ENCODE measurements at places on chromosomes 1 and 21.

GRCh38 chr1:70364439-70364838 lies 9.9 kb upstream of the ANKRD13C start:
- no peak for DNase-seq

- no peak for DNase-seq
These were observed 14.7 kb downstream of the TIE1 start for GRCh38 chr1:43315481-43315880.

GRCh38 chr1:30991862-30992606 lies 73.5 kb downstream of the PUM1 start:
- DNase-seq, result no peak

- DNase-seq, result no peak
These were observed 25.6 kb upstream of the COL18A1 start for GRCh38 chr21:45379171-45379900.

- no peak for DNase-seq
These were observed 65.7 kb downstream of the DHRS3 start for GRCh38 chr1:12552111-12552888.

GRCh38 chr1:152015766-152016165 lies 21.0 kb downstream of the S100A11 start:
- DNase-seq, result no peak

DNA sequence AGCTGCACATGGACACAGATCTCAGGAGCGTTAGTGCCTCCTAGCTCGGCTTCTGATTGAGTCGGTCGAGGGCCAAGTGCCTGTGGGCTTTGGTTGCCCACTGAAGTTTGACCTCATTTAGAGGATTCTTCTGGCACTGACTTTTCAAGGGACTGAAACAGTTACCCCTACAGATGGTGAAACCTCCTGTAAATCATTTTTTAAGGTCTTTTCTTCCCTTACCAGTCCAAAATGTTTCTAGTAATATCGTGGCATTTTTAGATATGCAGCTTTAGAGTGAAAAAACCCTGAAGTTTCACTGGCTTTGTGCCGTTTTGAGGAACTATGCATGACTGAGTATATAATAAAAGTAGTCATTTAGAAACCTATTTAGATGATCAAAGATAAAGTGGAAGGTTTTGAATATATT lies 34.7 kb upstream of the L1TD1 start:
- no peak for DNase-seq

GRCh38 chr1:41700581-41700980 lies 216.1 kb upstream of the EDN2 start:
- DNase-seq, result no peak

GRCh38 chr1:114208106-114208505 lies 54.4 kb upstream of the SYT6 start:
- no peak for DNase-seq

GRCh38 chr1:73910466-73910865 lies 287.5 kb downstream of the LRRIQ3 start:
- DNase-seq, result no peak

DNA sequence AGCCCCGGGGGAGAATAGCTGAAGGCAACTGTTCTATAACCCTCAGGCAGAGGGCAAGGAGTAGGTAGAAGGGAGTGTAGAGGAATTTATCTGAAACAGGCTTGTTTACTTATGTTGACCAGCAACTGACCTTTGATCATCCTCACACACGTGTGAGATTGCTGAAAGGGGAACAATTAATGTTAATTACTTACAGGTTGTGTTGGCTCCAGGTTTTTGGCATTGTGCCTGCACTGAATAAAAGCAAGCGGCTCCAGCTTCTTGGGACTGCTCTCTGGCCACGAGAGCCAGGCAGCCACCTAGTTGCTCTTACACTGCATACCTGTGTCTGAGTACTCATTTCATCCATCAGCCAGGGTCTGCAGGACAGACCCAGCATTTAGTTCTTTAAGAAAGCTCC lies 41.3 kb upstream of the ARHGEF10L start:
- DNase-seq, result no peak

GRCh38 chr1:14183329-14183728 lies 415.2 kb upstream of the KAZN start:
- DNase-seq, result no peak

DNA sequence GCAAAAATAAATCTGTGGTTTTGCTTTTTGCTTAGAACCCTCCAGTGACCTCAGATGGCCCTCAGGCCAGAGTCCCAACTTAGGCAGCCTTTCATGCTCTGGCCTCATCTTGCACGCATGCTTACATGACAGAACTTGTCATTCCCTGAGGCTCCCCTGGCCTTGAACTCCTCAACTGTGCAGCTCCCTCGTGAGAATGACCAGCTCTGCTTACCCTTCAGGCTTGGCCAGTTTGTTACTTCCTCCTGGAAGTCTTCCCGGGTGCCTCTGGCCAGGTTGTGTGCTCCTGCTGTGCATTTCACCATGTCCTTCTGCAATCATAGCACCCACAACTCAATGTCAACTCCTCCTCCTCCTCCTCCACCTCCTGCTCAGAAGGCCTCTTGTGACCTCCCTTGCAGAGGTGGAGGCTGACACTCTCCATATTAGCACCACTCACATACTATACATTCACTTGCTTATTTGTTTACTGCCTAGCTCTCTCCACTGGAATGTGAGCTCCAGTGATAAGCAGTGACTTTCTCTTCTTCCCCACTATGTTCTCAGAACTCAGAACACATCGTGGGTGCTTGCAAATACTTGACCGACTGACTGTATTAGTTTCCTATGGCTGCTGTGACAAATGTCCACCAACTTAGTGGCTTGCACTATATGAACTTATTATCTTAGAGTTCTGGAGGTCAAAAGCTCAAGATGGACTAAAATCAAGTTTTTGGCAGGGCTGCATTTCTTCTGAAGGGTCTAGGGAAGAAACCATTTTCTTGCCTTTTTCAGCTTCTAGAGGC lies 41.9 kb downstream of the RCSD1 start:
- DNase-seq, result no peak

DNA sequence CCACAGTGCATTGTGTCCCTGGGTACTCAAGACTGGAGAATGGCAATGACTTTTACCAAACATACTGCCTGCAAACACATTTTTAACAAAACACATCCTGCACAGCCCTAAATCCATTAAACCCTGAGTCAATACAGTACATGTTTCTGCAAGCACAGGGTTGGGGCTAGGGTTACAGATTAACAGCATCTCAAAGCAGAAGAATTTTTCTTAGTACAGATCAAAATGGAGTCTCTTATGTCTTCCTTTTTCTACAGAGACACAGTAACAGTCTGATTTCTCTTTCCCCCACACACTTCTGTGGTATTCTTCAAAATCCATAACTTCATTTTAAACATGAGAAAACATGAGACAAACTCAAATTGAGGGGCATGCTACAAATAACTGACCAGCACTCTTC lies 13.9 kb downstream of the BMP8A start:
- DNase-seq, result no peak

DNA sequence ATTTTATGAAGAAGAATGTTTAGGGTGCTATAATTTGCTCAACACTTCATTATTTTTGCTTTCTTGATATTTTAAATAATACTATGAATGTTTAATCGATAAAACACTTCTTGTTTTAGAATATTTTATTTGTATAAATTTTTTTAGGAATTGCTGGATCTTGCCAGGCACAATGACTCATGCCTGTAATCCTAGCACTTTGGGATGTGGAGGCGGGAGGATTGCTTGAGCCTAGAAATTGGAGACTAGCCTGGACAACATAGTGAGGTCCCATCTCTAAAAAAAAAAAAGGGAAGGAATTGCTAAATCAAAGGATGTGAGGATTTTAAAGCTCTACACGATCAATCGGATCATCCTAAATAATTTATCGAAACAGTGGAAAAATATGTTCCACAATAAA lies 17.6 kb downstream of the RNF11 start:
- no peak for DNase-seq

GRCh38 chr1:219460896-219461815 lies 151.7 kb downstream of the ZC3H11B start:
- no peak for DNase-seq

DNA sequence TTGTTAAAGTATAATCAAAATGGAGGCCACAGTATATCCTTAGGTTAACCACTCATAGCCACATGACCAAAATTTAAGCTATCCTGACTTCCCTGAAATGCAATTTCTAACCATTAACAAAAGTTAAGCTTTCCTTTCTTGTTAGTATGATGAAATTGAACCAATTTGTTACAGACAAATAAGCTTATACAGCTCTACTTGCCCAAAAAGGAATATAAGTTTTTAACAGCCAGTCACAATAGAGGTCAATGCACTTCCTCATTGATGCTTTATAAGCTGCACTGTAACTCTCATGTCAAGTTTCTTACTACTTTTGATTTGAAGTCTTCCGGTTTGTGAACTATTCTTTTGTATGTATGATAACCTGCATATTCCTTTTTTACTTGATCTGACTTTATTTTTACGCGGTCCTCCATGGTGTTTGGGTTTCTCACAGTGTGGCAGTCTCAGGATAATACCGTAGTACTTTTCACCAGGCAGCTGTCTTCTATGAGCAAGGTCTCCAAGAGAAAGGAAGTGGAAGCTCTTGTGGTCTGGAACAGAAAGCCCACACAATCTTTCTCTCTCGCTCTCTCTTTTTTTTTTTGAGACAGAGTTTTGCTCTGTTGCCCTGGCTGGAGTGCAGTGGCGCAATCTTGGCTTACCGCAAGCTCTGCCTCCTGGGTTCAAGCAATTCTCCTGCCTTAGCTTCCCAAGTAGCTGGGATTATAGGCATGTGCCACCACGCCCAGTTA lies 331.6 kb downstream of the SRGAP2C start:
- no peak for DNase-seq

DNA sequence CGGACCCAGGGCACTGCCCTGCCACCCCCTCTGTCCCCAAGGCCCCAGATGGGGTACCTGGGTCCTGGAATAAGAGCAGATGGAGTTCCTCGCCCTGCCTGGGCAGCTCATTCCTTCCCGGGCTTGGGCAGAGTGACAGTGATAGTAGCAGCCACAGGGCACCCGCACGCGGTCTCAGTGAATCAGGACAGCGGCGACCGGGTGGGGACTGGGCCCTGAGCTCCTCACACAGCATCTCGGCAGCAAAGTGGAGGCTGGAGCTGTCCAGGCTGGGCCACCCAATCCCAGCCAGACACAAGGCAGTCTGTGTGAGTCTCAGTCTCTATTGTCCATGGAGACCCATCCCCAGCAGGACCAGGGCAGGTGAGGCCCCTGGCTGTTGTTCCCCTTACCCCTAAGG lies 37.4 kb upstream of the CCDC27 start:
- DNase-seq, result no peak

DNA sequence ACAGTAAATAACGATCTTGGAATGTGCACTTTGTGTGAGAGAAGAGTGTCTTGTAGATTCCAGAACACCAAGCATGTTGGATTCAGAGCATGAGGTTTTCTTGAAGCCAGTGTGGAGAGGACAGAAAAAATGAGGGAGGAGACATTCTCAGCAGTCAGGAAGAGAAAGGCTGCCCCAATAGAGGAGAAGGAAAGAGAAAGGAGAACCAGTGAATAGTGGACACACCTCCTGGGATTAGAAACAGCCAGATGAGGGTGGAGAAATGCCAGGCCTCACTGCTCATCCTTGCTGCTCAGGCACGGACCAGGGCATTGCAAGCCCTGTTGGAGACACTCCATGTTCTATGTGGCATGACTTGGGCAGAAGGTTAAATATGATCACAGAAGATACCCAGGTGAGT lies 69.0 kb upstream of the KAZN start:
- DNase-seq, result no peak

DNA sequence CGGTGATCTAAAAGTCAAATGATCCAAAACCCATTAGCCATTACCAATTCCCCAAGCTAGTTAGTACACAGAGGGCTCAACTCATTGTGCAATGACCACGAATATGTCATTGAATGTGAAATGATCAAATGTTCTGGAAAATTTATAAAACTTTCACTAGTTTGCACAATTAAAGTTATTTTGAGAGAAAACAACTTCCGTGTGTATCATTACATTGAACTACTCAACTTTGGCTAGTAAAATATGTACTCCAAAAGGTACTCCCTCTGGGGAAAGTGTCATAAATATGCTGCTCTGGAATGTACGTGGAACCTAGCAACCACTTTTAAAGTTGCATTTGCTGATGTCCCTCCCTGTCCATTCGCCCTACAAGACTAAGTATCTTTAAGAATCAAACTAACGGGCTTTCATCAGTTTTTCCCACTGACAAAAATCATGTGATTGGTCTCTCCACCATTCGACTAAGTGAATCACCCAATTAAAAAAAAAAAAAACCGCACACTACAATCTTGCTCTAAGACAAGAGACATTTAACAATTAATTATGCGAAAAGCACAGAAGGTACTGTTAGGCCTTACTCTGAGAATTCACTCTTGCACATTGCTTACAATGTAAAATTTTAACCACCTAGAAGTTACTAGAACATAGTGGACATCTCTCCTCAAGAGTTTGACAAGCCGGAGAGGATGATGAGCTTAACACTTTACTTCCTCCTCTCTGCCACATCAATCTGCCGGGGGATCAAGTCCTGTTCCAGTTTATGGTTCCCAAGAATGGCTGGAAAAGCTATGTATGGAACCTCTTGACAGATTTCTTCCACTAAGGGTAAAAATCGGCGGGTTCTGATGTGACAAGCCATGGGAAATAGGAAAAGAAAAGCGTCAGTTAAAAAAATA lies 1.2 kb downstream of the ACBD3 start:
- no peak for DNase-seq

- DNase-seq, result no peak
These were observed 34.2 kb downstream of the IGFN1 start for GRCh38 chr1:201224666-201225370.

DNA sequence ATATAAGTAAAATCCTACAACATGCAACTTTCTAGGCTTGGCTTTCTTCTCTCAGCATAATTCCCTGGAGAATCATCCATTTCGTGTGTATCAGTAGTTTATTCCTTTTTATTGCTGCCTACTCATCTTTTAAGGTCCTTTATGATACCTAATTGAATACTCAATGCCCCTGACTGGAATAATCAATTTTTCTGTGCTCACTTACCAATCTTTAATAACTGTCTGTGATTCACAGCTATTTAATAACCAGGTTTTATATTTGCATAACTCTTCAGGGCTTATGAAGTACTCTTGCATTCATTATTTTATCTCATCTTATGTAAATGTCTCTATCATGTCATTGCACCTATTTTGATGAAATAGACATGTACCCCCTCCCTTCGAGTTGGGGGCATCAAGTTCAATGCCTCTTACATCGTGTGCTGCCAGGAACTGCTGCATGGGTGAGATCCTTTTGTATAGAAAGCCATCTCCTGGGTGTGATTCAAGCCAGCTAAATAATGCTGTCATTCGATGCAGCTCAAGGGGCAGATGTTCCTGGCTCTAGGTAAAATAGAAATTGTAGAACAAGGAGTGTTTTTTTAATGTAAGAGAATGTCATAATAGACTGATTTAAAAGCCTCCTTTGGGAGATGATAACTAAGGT lies 222.7 kb downstream of the SLC35F3 start:
- no peak for DNase-seq
